IPS DF 6.9 (cell line): ENCODE measurements at places on chromosomes 2 and 18.

DNA sequence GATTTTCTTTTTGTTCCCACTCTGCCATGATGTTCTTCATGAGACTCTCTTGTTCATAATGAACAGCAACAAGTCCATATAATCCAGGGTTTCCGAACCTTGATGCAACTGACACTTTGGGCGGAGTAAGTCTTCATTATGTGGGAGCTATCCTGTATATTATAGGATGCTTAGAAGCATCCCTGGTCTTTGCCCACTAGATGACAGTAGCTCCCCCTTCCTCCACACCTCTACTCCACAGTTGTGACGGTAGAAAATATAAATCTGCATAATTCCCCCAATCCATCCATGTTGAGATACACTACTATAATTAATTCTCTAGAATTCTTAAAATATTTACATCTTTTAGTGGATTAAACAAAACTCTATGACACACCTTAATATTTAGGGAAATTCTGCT lies 482.2 kb upstream of the CELF4 start:
- no peak for DNase-seq

GRCh38 chr2:111697560-111697959 lies 186.4 kb downstream of the ANAPC1 start:
- no peak for DNase-seq

DNA sequence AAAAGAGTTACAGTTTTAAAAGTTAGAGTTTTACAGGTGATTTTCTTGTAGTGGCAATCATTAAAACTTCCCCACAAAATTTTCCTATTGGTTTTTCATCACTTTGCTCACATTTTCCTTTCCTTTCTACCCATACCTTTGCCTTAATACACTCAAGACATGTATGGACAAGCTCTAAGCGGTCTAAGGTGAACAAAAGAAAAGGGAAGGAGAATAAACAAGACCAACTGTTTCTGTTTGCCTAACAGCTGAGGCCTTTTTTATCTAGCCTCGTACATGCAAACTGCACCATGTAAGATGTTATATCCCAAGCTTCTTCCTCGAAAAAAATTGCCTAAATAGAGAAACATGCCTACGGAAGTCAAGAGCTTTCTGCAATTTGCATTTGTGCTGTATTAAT lies 33.9 kb upstream of the TBC1D8 start:
- no peak for DNase-seq

- no peak for DNase-seq
Observed at GRCh38 chr2:220166616-220167015, 539.2 kb downstream of the SLC4A3 start.

GRCh38 chr2:133026536-133027177 lies 356.7 kb upstream of the LYPD1 start:
- DNase-seq, result peak; percentile 20

DNA sequence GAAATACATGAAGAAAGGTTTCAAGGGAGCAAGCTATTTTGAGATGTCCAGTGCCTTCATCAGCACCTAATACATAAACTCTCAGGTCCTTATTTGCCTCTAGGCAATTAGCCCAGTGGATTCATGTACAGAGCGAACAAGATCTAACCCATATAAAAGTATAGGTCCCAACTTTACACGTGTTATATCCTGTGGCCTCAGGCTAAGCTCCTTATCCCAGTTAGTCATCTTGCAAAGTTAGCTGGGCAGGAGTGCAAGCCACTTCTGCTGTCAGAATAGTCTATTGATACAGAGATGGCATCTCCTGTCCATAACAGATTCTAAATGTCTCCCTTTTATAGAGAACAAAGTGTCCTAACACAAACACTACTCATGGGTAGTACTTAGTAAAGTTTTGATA lies 203.9 kb upstream of the PIK3C3 start:
- DNase-seq, result no peak

DNA sequence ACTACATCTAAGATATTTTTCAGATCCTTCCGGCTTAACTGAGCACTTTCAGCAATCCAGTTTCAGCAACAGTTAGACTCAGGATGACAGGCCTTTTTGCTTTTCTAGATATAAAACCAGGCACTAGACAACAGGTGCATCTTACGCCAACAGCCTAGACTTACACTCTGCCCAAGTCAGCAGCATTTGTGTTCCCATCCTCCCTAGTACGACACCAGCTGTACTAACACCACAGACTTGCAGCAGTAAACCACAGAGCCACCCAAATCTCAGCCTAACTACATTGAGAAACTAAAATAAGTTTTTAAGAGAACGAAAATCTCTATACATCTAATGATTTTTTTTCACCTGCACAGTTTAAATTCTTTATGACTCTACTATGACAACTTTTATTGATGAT lies 89.9 kb upstream of the DNMT3A start:
- no peak for DNase-seq

DNA sequence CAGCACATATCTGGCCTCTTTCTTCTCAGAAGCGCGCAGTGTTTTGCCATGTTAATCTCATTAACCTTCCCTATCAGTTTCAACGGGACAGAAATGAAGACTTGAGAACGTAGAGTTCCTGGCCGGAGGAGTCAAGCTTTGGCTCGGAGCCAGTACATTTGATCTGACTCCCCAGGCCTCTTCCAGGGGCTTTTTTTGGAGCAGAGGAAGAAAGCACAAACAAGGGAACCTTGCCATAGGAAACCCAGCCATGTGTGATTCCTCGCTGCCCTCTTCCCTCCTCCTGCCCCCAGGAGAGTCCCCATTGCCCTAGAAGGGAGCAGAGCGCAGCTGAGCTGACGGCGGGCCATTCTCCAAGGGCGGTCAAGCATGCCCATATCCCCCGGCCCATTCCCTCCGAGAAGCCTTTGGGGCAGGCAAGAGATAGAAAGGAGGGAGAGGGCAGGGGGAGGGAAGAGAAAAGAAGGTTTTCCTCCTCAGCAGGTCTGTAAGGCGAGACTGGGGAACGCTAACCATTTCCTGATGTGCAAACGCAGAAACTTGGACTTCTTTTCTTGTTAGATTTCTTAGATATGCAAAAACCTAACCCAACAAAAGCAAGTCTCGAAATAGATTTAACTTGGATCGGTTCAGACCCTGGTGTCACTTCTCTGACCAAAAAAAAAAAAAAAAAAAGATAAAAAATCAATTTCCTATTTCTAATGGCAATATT lies 63.7 kb upstream of the POU3F3 start:
- DNase-seq, result no peak

- DNase-seq, result no peak
Observed at GRCh38 chr2:127706215-127706990, 5.1 kb downstream of the SFT2D3 start.

- DNase-seq, result no peak
Observed at GRCh38 chr2:235343156-235343774, 150.6 kb upstream of the AGAP1 start.

- no peak for DNase-seq
Observed at GRCh38 chr18:32801228-32801627, 28.4 kb upstream of the KLHL14 start.

DNA sequence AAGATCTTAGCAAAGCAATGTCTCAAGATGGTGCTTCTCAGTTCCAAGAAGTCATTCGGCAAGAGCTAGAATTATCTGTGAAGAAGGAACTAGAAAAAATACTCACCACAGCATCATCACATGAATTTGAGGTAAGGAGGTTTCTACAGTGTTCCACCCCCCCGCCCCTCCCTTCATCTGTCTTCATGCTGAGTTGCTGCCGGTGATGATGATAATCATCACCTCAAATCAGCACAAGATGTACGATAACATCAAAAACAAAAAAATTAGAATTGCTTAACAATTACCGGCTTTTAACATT lies 14.6 kb downstream of the UGP2 start:
- DNase-seq, result no peak

DNA sequence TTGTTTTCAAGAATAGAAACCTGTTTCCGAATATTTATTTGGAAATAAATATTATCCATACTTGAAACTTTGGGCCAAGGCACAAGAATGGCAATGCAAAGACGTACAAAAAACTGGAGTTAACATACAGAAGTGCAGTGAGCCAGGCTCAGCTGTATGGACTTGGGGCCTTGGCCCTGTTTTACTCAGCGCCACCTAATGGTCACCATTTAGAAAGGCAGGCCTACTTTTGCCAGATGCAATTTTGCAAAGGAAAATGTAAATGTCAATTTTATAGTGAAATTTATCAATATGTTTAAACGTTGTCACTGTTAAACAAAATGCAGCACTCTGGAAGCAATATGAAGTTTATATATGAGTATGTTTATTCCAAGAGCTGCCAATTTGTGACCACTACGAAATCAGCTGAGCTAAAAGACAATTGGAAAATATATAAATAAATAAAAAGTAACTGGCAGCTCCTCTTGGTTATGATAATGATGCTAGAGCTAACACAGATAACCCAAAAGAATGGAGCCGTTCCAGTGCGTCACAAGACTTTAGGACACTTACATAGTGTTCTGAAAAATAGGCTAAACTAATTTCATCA lies 155.0 kb downstream of the ARHGAP15 start:
- DNase-seq, result no peak

DNA sequence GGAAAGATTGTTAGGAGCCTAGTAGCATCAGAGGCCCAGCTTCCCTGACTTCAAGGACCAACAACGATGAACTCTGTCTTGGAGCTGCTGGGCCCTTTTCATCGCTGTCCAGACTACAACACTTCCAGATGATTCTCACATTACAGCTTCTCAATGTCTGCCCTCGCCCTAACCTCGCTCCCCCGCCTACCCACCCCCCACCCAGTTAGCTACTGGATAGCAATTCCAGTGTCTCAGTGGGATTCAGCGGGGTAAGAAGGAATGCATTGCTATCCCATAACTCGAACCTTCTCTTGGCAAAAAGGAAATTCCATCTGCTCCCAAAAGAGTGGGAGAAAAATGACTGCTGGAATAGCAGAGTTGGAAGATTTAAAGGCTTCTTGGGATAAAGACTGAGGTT lies 65.0 kb downstream of the RPL37A start:
- DNase-seq, result no peak

DNA sequence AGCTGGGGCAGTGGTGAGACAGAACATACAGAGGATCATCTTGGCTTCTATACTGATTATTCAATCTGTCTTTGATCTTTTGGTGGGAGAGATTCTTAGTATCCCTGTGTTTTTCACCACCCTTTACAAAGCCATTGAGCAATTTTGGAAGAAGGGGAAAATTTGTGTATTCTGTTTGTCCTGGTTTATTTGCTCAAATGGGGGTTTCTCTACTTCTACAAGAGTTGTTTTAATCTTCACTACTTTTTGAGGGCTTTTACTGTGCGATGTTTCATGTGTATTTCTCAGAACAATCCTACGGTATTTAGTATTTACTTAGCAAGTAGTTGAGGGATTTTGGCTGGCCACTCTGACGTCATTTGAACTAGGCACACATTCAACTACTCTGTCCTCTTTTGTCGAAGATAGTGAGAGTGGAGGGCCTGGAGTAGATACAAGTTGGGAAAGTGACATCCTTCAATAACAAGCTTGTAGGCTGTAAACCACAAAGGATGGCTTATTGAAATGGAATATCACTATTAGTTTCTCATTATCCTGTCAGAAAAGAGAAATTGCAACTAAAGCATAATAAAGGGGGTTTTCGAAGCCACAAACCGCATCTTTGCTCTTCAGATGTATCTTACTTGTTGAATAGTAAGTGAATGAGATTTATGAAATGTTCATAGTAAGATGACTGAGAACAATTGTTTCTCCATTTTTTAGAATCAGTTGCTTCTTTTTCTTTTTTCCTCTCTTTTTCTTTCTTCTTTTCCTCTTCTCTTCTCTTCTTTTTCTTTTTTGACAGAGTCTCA lies 24.8 kb downstream of the FMNL2 start:
- DNase-seq, result no peak

GRCh38 chr2:233605680-233606079 lies 11.8 kb upstream of the UGT1A8 start:
- DNase-seq, result no peak

DNA sequence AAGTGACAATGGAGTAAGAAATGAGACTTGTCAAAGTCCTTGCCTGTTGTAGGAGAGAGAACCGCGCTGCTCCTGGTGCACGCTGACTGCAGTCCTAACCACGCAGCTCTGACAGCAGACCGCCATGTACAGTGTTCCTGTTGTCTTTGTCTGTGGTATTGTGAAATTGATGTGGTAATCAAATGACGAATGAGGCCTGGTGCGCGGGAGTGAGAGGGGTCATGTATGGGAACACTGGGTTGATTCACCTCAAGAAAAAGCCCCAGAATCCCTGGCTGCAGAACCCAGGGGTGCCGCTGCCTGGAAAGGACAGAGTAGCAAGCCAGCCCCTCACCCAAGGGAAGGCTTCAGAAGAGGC lies 64.0 kb downstream of the INPP4A start:
- DNase-seq, result no peak

DNA sequence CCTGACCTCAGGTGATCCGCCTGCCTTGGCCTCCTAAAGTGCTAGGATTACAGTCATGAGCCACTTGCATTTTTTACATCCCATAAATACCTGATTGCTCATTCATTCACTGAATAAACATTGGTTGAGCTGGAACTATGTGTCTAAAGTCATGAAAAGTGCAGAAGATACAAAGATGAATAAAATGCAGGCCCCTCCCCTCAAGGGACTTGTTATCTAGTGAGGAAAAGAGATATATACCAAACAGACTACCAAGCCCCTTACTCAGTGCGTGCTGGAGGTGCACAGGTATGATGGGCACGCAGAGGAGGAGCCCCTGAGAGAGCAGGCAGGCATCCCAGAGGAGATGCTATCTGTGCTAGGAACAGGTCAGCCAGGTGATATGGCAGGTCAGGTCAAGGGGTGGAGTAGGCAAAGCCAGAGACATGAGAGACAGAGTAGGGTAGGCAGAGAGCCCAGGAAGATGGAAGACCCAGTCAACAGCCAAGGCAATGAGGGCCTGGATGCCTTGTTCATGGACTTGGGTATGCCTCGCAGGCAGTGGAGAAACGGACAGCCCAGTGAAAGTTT lies 7.7 kb downstream of the FHL2 start:
- DNase-seq, result no peak

- no peak for DNase-seq
Observed at GRCh38 chr2:210399440-210400041, 77.0 kb downstream of the LANCL1 start.

GRCh38 chr2:239944694-239945551 lies 80.2 kb downstream of the NDUFA10 start:
- DNase-seq, result no peak

- DNase-seq, result no peak
Observed at GRCh38 chr18:49162226-49162864, 211.6 kb upstream of the SMAD7 start.

- no peak for DNase-seq
Observed at GRCh38 chr2:138640921-138641676, 139.1 kb downstream of the NXPH2 start.

DNA sequence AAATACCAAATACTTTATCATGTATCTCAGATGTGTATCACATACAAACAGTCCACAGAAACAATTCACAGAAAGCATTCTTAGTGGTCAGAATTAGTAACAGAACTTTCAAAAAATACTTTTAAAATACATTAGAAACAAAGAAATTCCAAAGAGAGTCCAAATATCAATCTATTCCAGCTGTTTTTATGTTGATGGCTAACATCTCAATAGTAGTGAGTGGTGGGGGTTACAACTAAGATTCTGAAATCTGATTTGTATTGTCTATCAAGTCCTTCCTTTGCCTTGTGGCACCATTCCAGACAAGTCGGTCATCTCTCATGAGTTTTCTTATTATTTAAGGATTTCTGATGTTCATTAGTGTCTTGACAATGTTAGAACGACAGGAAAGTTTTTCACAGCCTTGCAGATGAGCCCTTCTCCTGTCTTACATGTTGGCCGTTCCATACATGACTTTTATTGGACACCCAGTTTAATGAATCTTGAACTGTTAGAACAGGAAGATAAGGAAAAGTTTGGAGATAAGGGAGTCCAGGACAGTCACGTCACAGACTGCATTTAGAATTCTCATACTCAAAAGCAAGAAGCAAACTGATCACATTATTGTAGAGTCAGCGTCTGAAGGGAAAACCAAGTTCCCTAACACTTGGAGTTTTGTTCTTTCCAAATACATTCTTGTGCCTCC lies 410.3 kb downstream of the PID1 start:
- no peak for DNase-seq

GRCh38 chr2:227783404-227784138 lies 30.1 kb upstream of the CCL20 start:
- no peak for DNase-seq
